ENCODE measurements at places on chromosomes 4 and X.

GRCh38 chr4:52957220-52957686 is 95.1 kb downstream of the RASL11B start:
- no peak for DNase-seq

GRCh38 chrX:1159548-1159947 is 52.9 kb downstream of the CRLF2 start:
- DNase-seq: no peak

- peak; percentile 8 for DNase-seq
Observed at GRCh38 chr4:39044956-39045826, 13.0 kb upstream of the TMEM156 start.

DNA sequence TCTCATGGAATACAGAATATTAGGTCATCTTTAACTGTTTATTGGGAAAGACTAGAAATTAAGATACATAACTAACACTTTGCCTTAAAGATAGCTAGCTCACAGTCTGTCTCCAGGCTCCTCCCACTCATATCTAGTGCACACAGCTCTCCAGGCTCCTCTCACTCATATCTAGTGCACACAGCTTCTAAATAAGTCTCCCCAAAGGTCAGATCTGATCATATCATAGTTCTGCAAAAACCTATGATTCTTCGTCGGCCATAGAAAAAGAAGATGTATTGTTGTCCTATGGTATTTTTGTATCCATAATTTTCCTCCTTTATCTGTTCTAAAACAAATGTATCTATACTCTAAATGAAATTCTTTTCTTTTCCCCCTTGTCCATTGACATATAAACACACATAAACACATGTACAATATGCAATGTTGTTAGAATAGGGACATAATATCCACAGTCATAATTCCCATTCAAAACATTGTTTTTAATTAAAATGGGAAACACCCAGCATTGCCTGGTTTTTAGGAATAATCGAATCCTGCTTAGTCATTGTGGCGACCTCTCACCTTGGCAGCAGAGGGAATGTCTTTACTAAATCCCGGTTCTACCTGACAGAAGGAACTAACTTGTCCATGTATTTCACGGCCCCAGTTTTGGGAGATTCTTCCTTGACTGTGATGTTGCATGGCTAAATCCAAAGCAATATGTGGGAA is 1282.0 kb downstream of the PCDH7 start:
- peak; percentile 43 for DNase-seq

DNA sequence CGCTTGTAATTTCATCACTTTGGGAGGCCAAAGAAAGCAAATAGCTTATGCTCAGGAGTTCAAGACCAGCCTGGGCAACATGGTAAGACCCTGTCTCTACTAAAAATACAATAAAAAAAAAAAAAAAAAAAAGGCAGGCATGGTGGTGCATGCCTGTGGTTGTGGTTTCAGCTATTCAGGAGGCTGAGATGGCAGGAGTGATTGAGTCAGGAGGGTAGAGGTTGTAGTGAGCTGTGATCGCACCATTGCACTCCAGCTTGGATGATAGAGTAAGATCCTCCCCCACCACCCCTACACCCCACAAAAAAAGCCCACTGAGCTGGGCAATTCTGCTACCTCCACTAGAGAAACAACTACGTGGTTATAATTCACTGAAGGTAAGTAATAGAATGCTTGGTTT is 118.8 kb upstream of the PCDH18 start:
- DNase-seq: no peak

- DNase-seq: no peak
Observed at GRCh38 chrX:110600745-110601310, 194.8 kb downstream of the CHRDL1 start.

DNA sequence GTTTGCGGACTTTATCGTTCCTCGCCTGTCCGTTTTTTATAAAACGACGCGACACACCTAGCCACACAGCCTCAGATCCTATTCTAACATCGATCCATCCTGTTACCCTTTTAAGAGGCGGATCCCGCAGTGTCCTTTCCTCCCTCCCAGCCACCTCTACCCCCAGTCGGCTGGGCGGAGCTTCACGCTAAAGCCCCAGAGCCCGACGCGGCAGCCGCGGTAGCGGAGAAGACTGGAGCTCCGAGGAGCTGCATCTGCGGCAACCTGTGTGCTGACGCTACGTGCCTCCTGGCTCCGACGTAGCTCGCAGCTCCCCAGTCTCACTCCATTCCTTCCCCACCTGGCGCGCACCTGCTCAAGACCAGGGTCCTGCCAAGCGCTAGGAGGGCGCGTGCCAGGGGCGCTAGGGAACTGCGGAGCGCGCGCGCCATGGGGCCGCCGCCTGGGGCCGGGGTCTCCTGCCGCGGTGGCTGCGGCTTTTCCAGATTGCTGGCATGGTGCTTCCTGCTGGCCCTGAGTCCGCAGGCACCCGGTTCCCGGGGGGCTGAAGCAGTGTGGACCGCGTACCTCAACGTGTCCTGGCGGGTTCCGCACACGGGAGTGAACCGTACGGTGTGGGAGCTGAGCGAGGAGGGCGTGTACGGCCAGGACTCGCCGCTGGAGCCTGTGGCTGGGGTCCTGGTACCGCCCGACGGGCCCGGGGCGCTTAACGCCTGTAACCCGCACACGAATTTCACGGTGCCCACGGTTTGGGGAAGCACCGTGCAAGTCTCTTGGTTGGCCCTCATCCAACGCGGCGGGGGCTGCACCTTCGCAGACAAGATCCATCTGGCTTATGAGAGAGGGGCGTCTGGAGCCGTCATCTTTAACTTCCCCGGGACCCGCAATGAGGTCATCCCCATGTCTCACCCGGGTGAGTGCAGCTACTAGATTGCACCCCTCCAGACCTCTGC is at the start of gene RNF128:
RNF128 (plus strand) TSS at position 217 of the 953 bp plus-strand sequence; CDS start at position 430, 213 bp downstream.
- no peak for DNase-seq

- DNase-seq: no peak
Observed at GRCh38 chr4:7360806-7361205, 73.9 kb downstream of the PSAPL1 start.

DNA sequence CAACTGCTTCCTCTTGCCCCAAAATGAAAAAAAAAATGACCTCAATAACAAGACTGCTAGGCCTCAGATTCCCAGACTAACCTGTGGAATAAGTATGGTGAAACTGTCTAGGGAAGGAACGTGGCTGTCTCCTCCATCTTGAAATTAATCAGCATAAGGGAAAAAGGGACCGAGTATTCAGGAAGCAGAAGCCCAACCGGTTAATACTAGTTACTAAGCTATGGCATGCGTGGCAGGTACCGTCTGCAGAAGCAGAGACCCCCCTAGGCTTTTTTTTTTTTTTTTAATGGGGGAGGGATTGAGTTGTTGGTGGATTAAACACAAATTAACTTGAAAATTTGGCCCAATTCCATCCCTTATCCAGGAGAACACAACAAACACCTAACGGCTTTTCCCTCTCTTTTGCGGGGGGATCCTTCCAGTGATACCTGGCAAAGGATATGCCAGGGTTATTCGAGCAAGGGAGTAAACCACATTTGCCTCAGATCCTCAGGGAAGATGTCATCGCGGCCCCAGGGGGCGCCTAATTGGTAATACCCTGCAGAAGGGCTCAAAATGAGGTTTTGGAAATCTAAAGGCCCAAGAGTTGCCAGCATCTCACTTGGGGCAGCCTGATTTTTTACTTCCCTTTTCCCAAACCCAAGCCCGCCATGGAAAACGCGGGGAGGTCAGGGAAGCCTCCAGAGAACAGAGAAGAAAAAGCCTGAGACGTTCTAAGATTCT is 893 bp downstream of the RLIM start:
- peak; percentile 47 for DNase-seq

DNA sequence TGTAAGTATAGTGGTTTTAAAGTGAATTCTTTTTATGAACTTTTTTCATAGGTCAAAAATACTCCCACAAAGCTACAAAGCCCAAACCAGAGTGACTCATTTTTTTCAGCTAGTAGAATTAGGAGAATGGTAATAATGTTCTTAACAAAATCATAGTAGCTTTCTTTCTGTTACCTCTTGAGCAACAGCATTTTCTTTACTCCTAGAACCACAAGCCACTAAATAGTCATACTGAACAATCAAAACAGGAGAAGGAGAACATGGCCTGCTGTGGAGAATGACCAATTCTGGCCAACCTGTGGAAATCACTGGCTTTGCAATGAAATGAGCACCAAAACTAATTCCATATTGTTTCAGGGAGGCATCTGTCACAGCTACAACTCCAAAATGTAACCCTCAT is 112.9 kb downstream of the AMMECR1 start:
- DNase-seq: no peak

GRCh38 chr4:38582889-38583470 is 81.0 kb upstream of the KLF3 start:
- DNase-seq: no peak

DNA sequence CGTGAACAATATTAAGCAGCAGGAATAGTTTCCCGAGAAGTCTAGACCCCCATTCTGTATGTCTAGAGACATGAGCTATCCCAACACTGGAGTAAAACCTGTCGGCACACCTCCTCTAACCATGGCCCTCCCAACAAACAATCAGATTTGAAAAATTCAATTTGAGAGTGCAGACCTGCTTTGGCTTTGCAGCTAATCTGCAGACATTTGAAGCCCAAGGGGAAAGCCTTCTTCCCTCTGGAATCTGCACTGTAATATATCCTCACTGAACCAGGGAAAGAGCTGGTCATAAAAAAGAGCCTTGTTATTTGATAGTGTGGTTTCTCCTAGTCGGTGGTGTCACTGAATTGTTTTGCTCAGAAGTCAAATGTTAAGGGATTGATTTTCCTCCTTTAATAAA is 44.6 kb upstream of the KLHL34 start:
- DNase-seq: no peak

DNA sequence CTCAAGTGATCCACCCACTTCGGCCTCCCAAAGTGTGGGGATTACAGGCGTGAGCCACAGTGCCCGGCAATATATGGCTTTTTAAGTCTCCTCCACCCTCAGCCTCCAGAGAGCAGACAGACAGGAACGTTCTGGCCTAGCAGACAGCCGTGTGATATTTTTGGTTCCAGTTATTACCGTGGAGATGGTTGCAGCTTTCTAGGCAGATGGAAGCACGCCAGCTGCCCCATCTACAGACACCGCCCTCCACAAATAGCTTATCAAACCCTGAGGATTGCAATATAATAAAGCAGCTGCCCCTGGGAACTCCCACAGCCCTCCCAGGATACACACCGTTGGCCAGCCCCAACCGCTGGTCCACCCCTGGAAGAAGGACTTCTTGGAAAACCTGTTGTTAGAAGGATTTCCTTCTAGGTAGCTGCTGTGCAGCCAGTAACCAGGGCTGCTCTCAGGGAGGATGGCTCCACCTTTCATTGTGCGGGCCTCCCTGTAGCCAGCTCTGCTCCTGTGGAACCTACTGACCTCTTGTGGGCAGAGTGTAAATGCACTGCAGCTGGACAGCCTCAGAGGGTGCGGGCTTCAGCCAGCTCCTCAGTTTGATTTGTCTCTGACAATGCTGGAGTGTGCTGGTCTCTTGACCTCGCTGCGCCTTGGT is 44.0 kb downstream of the SLC25A5 start:
- peak; percentile 81 for DNase-seq

- no peak for DNase-seq
Observed at GRCh38 chr4:144970597-144970996, 127.4 kb downstream of the ANAPC10 start.

- no peak for DNase-seq
Observed at GRCh38 chr4:178293601-178294000, 851.4 kb upstream of the AGA start.

- peak; percentile 14 for DNase-seq
Observed at GRCh38 chr4:86927843-86928395, 6.9 kb upstream of the AFF1 start.

GRCh38 chr4:13988353-13989305 is 361.1 kb upstream of the BOD1L1 start:
- no peak for DNase-seq

GRCh38 chr4:7917669-7918068 is 22.0 kb downstream of the AFAP1 start:
- no peak for DNase-seq

DNA sequence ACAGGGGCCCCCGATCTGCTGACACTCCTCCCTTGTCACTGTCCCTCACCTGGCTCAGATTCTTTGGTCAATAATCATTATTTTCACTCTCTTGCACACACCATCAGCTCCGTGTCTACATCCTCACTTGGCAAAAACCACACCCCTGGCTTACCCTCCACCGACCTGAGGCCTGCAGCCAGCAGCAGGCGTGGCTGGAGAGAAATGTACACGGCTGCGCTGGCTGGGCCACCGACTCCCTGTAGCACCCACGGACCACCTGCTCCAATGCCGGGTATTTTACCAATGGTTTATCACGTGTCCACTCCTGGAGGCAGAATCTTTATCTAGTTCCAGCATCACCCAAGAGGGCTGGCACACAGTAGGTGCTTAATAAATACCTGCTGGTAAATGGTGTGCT is 98.4 kb downstream of the WFS1 start:
- no peak for DNase-seq

GRCh38 chr4:3430524-3430923 is 11.2 kb upstream of the HGFAC start:
- no peak for DNase-seq

DNA sequence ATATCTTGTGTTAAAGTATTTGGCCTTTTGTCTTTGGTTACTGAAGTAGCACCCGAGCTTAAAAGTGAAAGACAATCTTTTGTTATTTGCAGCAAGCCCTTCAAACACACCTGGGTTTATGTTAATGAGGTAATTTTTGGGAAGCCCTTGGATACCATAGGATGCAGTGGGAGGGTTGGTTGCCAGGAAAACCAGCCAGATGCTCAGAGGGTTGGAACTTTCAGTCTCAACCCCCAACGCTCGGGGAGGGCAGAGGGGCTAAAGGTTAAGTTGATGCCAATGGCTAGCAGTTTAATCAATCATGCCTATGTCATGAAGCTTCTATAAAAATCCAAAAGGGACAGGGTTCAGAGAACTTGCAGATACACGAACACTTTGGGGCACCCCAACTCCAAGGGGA is 17.2 kb upstream of the GPR173 start:
- no peak for DNase-seq

GRCh38 chr4:116413222-116413621 is 672.2 kb downstream of the TRAM1L1 start:
- no peak for DNase-seq

GRCh38 chr4:15488658-15489470 is 19.2 kb downstream of the CC2D2A start:
- DNase-seq: no peak

- no peak for DNase-seq
Observed at GRCh38 chr4:126752702-126753101, 880.1 kb upstream of the INTU start.

- DNase-seq: no peak
Observed at GRCh38 chrX:120727452-120727851, 97.6 kb upstream of the C1GALT1C1 start.

GRCh38 chr4:26607776-26608175 is 23.9 kb downstream of the TBC1D19 start:
- no peak for DNase-seq

- DNase-seq: no peak
Observed at GRCh38 chr4:7375427-7375826, 59.3 kb downstream of the PSAPL1 start.

DNA sequence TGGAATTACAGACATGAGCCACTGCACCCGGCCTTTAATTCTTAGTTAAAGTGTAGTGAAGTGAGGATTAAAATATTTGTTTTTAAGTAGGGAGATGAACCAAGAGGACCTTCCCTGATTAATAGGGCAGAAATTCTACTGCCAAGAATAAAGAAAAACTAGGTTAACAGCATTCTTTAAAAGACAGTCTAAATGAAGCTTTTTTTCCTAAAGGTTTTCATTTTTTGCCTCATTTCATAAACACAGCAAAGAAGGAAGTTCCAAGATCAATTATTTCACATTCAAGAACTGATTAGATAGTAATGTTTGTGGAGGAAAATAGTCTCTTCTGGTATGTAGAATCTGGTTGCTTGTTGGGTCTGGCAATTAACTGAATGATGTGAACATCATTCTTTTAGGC is 112.1 kb upstream of the ARSJ start:
- no peak for DNase-seq

- DNase-seq: no peak
Observed at GRCh38 chr4:113548303-113548702, 213.2 kb downstream of the CAMK2D start.

GRCh38 chr4:23234018-23234417 is 541.3 kb downstream of the GBA3 start:
- no peak for DNase-seq

Data from hematopoietic multipotent progenitor cell treated with erythropoietin and hydrocortisone succinate and interleukin-3 and kit ligand, for 8 days (in vitro differentiated cells).